Mucosa of descending colon (tissue), 3 donors: ENCODE measurements at places on chromosomes 6 and 20. TPM values are rescaled to one million over a fixed set of nuclear protein-coding genes. Genes with fewer than 3 reads are reported as not detected.
A peak's percentile ranks its signal among the peaks of the same experiment; 100 is the strongest.

RBM24 gene
- 6.8 TPM for total RNA-seq

SCAND1 gene
- 60.7 TPM for total RNA-seq

CDH26 gene
- total RNA-seq, result 2.2 TPM

SLC13A3 gene
- total RNA-seq, result not detected

SYCP2 gene
- total RNA-seq, result 0.78 TPM

ANKEF1 gene
- total RNA-seq, result 6.7 TPM

RBPJL gene
- not detected for total RNA-seq

SLC4A11 gene
- total RNA-seq, result 0.31 TPM

- DNase-seq, result no peak
Measured at GRCh38 chr6:37477656-37478435, 21.8 kb downstream of the CCDC167 start.

DNA sequence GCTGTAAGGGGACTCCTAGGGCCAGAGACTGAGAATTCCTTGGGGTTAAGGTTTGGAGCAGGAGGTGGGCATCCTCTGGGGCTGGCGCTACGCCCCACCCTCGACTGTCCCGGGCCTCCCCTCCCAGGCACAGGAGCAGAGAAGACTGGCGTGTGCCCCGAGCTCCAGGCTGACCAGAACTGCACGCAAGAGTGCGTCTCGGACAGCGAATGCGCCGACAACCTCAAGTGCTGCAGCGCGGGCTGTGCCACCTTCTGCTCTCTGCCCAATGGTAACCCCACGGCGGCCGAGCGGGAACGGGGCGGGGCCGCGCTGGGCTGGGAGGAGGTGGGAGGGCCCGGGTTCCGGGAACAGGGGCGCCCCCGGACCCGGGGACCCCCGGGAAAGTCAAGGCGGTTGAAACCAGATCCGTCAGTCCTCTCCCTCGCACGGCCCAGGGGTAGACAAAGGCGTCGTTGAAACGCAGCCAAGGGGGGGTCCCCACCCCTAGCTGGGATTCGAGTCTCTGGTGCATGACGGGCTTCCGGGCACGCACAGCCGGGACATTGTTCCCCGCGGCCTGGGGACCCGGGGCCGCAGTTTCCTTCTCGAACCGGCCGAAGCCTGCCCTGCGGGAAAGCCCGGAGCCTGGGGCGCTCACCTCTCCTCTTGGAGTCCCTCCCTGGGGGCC, 844 bp downstream of the WFDC2 start:
- DNase-seq, result peak; percentile 82

- no peak for DNase-seq
Measured at GRCh38 chr20:1286267-1287024, 20.4 kb downstream of the SNPH start.

- no peak for DNase-seq
Measured at GRCh38 chr6:1313767-1314503, 2.0 kb downstream of the FOXQ1 start.

GRCh38 chr20:51631011-51631950, 88.8 kb upstream of the NFATC2 start:
- DNase-seq, result no peak

GRCh38 chr6:30357678-30358540, 13.0 kb downstream of the RPP21 start:
- DNase-seq, result peak; percentile 54

GRCh38 chr6:111347589-111347988, 135.4 kb downstream of the REV3L start:
- DNase-seq, result no peak

DNA sequence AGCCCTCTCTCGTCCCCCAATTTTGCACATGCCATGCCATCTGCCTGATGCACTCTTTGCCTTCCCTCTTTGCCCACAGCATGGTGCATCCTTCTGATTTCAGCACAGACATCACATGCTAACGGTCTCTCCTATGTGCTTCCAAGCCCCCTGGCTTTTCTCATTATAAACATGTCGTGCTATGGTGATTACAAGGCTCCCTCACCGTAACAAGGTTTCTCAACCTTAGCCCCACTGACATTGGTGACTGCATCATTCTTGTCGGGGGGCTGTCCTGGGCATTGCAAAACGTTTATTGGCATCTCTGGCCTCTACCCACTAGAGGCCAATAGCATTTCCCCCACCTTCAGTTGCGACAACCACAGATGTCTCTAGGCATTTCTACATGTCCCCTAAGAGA, 187.2 kb downstream of the TFAP2C start:
- no peak for DNase-seq

DNA sequence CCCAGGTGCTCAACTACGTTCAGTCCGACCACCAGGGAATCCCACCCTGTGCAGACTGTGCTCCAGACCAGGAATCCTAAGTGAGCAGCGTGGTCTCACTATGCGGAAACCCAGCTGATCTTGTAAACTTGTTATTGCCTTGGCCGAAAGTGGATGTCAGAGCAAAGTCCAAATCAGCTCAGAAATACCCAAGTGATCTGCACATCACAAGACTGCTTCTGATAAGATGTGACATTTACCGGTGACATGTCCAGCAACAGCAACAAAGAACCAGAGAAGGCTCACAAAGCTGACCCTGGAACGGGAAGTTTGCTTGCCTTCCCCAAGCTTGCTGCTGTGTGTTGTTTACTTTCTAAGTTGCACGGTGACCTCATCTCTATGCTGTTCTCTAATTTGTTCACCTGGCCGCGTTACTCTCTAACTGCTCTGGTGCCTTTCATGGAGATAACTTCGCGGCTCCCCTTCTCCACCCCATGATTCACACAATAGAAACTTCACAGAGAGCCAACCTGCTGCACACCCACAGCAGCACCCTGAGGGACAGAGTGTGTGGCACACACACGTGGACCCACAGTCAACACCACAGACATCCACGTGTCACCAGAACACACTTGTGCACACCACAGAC, 1.7 kb downstream of the BNIP5 start:
- peak; percentile 73 for DNase-seq

DNA sequence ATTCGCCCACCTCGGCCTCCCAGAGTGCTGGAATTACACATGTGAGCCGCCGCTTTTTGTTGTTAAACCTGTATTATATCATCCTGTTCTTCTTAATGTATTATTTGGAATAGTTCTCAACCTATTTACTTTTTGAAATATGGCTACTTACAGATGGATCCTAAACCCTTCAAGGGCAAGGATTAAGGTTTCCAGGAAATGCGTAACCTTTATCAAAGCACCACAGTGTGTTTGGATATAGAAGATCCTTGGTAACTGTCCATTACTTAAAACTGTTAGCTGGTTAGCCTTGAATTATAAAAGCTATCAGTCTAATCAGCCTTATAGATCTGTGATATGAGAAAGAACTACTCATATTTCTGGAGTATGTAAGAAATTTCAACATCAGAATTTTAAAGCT, 12.3 kb upstream of the RPN2 start:
- no peak for DNase-seq

GRCh38 chr20:63290677-63291472, 2.1 kb upstream of the COL20A1 start:
- peak; percentile 64 for DNase-seq

- DNase-seq, result no peak
Measured at GRCh38 chr20:46638134-46638897, 12.9 kb downstream of the SLC13A3 start.

DNA sequence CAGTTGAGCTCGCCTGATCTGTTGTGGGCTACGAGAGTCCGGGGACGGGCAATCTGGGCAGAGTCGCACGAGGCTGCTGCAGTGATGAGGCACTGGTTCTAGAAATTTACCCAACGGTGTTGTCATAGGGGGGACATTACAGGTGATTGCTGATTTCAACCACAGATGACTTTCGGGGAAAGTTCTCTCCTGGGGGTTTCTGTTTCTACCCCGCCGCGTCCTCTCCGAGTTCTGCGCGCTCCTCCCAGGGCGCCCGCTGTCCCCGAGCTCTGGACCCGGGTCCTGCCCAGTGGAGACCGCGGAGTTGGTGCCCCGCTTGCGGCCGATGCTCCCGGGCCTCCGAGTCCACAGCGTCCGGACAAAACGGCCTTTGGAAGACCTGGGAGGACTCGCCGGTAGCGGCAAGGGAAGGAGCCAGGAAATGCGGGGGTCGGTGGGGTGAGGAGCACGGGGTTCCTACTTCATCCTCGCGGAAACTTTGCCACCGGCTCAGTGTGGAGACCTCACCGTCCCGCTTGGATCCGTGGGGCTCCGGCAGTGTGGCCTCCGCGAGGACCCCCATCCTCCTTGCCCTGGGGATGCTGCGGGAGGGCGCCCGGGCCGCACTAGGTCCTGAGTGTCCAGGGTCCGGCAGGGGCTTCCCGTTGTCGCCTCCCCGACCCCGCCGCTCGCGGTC, 12.3 kb upstream of the RAET1L start:
- no peak for DNase-seq

- DNase-seq, result no peak
Measured at GRCh38 chr6:24738741-24739140, 19.8 kb upstream of the C6orf62 start.

GRCh38 chr6:90469906-90470305, 117.0 kb downstream of the MAP3K7 start:
- no peak for DNase-seq
